Stimulated activated CD4-positive, alpha-beta T cell treated with anti-CD3 and anti-CD28 coated beads, Interleukin-4, amount 100 ng/mL, for 24 hours (primary cell): ENCODE measurements at places on chromosomes 16 and 17.

GRCh38 chr17:61017317-61018006 lies 339.8 kb downstream of the BCAS3 start:
- no peak for DNase-seq

DNA sequence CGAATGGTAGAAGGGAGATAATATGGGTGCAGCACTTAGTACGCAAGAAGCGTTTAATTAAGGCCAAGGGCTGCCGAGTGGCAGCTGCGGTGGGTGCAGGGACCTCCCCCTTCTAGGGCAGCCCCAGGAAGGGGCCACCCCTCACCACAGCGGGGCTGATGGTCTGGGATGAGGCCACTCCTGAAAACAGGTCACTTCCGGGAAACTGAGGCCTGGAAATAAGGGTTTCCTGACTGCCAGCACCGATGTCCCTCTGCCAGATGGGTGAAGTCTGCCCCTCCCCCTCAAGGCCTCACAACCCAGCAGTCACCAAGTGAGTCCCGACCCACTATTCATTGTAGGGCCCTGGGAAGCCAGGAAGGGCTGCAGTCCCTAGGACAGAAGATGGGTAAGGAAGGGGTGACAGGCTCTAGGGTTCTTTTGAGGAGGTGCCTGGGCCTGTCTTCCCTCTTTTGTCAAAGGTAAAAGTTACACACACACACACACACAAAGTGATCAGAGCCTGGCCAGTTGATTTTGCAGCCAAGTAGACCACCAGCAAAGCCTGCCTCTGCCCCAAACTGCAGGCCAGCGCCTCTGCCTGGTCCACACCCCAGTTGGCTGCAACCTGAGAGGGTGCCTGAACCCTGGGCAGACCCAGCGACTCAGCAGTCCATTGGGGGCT lies 12.5 kb downstream of the SREBF1 start:
- no peak for DNase-seq

GRCh38 chr16:82067042-82067803 lies 32.2 kb downstream of the HSD17B2 start:
- DNase-seq, result no peak

DNA sequence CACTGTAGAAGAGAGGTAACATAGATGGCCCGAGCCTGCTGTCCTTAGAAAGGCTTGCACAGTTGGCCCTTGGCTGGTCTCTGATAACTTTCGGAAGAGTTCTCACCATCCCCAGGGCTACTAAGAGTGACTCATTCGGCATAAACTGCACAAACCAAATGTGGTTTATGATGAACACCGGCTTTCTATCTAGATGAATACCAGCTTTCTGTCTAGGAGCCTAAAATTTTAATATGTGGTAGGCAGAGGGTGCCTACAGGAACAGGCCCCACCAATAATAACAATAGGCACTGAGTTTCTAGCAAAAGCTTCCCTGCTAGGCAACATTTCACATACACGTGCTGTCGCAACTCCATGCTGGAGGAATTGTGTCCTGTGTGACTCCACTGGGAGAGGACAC lies 15.4 kb downstream of the CNOT1 start:
- no peak for DNase-seq

- DNase-seq, result no peak
These were observed 114.2 kb downstream of the SOX9 start for GRCh38 chr17:72234985-72235384.

DNA sequence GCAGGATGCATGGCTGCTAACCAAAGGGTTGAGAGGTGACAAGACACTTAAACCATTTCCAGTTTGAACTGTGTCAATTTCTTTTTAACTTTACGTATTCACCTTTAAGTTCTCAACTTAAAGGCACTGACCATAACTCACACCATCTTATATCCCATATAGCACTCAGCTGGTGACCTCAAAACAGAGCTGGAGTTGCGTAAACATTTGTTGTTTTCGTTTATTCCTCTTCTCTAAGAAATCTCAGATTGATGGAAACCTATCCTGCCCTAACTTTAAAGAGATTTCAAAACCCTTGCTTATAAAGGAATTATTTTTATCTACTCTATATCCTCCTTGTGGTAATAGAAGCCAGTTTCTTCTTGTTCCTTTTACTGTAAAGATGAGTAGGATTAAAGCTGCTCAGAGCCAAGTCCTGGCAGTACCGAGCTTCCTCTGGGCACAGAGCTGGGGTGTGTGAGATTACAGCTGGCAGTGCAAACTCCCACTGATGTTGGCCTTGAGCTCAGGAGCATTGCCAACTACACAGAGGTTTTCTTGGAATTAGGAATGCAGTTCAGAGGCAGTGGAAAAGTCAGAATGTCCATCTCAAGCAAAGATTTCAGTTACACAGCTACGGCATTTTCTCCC lies 1.3 kb downstream of the KCTD2 start:
- DNase-seq, result no peak

- no peak for DNase-seq
These were observed 162.5 kb downstream of the PRKCA start for GRCh38 chr17:66464921-66465320.

DNA sequence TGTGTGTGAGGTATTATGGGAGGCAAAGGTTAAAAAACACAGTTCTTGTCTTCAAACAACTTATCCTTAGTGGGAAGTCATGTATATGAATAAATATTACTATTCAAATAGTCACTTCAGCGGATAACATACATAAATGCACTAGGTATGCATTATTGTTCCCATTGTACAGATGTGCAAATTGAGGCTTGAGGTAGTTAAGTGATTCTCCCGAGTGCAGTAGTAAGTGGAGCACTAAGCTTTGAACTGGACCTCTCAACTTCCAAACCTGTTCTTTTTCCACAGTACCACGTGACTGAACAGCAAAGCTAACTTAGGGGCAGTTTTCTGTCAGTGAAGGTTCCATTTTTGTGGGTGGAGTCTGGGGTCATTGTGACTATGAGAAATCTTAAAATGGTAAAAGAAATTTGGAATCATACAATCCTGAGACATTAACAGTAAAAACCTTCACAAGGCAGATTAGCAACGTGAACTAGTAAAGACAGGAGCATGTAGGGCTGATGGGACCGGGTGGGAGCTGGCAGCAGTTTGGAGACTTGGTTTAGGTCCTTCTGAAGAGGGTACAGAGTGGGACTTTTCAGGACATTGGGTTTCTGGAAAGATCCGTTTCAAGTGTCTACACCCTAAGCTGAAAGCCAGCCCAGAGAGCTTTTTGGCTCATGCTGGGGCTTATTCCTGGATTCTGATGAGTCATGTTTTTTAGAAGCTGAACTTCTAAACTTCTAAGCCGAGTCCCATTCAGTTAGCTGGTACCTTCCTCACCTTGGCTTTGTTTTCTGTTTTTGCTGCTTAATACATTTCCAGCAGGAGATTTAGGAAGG lies 204.9 kb downstream of the PRKCA start:
- peak; percentile 19 for DNase-seq
